ENCODE measurements at places on chromosomes 7 and 10. TPM values are rescaled to one million over a fixed set of nuclear protein-coding genes. Genes with fewer than 3 reads are reported as not detected.

The TUBAL3 gene
- 0.31 TPM for total RNA-seq

The SHH gene
- total RNA-seq: 1.3 TPM

The TM9SF3 gene
- total RNA-seq: 90.1 TPM

The WNT8B gene
- total RNA-seq: not detected

The NAMPT gene
- 120 TPM for total RNA-seq

The GNG11 gene
- total RNA-seq: 31.6 TPM

The PILRA gene
- 1.1 TPM for total RNA-seq

The AHCYL2 gene
- total RNA-seq: 29.5 TPM

The CAV1 gene
- 248 TPM for total RNA-seq

The MBLAC1 gene
- 0.82 TPM for total RNA-seq

The GDF10 gene
- total RNA-seq: 32.6 TPM

The TRPV6 gene
- 0.82 TPM for total RNA-seq

The GRID2IP gene
- total RNA-seq: 0.31 TPM

The NUTM2E gene
- 0.41 TPM for total RNA-seq

The CUBN gene
- total RNA-seq: 3.5 TPM

The LRRC61 gene
- 6.3 TPM for total RNA-seq

The NEBL gene
- 26.2 TPM for total RNA-seq

The LIPA gene
- 32.7 TPM for total RNA-seq

The MSMB gene
- total RNA-seq: not detected

The TDRD1 gene
- total RNA-seq: 1.6 TPM

Measured in tongue (tissue), 3 donors.